ENCODE measurements at places on chromosomes 6 and 20. TPM values are rescaled to one million over a fixed set of nuclear protein-coding genes. Genes with fewer than 3 reads are reported as not detected.

SMIM26 gene
- total RNA-seq = 79.1 TPM

COL11A2 gene
- 0.94 TPM for total RNA-seq

SLC26A8 gene
- total RNA-seq = 0.06 TPM

HNF4A gene
- total RNA-seq = not detected

DNA sequence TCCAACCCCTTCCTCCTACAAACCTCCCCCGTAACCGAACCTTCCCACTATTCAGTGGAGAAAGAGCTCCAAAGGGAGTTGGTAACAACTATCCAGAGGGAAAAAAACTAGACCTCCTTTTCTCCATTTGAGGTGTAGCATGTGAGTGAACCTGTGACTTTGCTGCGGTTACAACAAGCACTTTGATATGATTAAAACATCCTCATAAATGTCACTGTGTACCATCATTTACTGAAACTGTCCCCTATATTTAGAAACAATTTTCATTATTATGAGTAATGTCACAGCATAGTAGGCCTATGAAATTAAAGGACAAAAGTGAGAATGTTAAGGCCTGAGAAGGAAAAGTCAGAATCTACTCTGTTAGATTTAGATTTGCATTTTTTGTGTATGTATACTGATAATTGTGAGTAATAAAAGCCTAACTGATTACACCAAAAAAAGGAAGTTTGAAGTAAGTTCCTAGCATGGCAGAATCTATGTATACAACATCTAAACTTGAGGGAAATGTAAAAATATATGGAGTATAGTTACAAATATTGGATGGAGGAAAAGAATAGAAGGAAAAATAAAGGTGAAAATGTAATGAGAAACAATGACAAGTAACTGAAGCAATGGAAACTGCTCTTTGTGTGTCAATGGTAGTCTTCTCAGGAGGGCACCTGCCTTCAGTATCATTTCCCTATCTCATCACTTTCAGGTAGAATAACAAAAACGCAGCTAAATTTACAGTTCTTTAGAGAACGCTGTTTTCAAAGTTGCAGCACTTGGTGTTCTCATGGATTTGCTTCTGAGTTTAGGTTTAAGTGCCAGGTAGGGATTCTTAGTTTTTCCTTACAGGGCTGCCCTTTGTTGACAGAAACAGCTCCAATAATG, 145.9 kb downstream of the IMPG1 start:
- no peak for DNase-seq

DNA sequence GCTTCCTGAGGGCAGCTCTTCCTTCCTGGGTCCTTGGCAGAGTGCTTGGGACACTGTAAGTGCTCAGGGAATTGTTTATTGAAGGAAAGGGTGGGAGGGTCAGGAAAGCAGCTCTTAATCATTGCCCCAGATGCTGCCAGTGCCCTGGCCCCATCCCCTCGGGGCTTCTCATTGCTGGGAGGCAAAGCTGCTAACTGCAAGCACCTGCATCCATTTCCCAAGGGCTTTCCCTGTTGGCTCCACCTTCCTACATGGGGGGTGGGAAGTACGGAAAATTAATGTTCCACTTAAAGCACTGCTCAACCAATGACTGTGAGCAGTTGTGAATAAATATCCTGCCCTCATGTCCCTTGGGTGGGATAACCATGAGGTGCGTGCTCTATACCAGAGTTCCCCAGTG, 56.4 kb downstream of the NDUFAF5 start:
- DNase-seq = no peak

- no peak for DNase-seq
Observed at GRCh38 chr6:76881414-76881813, 581.9 kb downstream of the HTR1B start.

GRCh38 chr6:39593646-39594045, 131.6 kb downstream of the KIF6 start:
- no peak for DNase-seq

DNA sequence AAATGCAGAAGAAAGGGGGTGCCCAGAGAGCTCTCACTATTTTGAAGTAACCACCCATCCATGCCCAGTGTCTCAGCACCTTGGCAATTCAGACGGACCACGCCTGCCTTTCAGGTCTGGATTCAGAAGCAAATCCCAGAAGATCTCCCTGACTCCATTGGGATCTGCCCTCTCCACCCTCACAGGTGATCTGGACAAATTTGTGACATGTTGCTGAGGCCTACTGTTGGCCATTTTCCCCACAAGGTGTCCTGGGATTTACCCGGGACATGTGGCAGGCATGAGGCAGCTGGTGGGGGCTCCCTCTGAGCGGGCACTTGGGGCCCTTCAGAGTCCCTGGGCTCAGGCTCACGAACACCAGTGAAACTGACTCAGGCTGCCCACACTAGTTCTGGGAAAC, 51.9 kb upstream of the IYD start:
- DNase-seq = no peak

GRCh38 chr6:82365016-82365795, 1.6 kb downstream of the TPBG start:
- no peak for DNase-seq

DNA sequence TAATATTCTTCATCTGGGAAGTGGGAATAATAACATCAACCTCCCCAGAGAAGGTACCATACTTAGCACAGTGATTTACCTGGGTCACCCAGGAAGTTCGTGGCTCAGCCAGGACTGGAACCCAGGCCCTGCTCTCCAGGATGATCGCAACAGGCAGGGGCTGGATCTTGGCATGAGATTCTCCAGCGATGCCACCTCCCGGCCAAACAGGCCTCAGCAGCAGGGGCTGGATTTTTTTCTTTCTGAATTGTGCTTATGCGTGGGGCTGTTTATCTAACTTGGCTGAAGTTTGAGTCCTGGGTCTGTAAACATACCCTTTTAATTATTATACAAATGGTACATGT, 129.5 kb upstream of the PTPN1 start:
- DNase-seq = no peak

Measured in left cardiac atrium (tissue), 4 donors.